ENCODE measurements at places on chromosomes 7 and 10.

DNA sequence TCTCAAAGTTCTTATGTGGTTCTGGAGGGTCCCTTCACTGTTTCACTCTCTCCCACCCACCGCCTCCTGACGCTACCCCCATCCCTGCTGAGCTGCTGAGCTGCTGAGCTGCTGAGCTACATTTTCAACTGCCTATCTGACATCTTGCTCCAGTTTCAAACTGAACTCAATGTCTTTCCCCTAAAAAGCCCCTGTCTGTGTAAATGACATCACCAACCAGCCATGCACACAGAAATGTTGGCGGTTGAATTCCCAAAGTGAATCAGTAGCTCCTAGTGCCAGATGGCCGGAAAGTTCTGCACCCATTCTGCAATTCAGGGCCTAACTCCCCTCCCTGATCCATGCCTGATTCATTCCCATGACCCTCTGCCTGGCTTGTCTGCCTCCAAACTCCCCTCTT, 71.2 kb downstream of the WNT2 start:
- no peak for DNase-seq

- no peak for DNase-seq
Observed at GRCh38 chr10:93420944-93421825, 60.9 kb downstream of the MYOF start.

- DNase-seq = no peak
Observed at GRCh38 chr10:76514321-76514720, 1082.9 kb downstream of the LRMDA start.

- DNase-seq = no peak
Observed at GRCh38 chr10:125169915-125170314, 9.6 kb upstream of the CTBP2 start.

DNA sequence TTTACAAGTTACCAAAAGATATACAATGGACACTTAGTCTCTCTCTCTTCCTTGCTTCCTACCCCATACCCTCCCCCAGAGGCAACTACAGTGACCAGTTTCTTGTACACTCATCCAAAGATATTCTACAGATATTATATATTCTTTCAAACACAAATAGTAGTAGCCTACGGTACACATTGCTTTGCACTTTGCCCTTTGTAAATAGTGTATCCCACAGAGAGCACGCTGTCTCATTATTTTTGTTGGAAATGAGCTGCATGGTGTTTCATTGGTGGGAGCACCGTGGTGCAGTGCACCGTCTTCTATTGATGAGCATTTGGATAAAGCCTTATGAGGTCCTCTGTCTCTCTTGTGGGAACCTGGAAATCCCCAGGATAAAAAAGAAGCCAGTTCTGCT, 24.2 kb downstream of the STRA8 start:
- DNase-seq = no peak

DNA sequence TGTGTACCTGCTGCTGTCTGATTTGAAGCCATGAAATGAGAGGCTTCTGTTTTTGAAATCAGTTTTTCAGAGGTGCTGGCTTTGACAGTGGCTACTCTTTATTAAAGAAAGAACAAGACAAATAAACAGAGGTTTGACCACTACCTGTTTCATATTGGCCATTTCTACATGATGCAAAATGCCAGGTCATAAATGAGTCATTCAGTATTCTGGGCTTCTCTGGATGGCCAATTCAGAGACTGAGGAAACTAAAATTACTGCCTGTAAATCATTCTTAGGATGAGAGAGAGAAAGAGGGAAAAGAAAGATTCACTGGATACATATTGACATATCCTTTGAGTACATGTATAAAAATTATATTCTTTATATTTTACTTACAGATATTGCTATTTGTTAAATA, 303.3 kb upstream of the ETV1 start:
- no peak for DNase-seq

DNA sequence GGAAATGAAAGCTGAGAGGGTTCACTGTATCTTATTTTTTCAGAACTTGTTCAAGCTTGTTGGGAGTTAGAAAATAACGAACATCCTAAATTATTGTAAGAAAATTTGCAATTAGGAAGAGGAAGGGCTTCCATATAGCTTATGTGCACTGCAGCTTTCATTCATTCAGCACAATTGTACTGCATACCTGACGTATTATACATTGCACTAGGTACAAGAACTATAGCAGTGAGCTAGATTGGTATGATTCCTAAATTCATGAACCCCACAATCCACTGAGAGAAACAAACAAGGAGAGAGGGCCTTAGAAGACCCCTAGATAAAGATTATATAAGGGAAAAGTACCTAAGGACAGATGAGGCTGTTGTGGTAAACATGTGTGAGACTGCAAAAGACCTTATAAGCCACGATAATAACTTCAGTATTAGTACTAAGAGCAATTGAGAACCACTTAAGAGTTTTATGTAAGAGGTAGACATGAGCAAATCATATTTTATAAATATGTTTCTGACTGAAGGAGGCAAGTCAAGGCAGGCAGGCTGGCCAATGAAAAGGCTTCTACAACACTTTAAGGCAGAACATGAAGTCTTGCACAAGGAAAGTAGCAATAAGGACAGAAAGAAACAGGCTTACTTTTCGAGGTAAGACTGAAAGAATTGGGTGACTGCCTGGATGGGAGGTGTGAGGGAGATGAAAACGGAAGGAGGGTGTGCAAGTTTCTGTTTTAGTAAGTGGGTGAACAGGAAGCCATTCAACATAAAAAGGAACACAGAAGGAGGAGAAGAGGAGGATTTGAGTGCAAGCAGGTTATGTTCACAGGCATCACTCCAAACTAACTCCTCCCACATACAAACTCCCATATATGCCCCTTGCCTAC, 77.9 kb upstream of the LRRN3 start:
- no peak for DNase-seq

DNA sequence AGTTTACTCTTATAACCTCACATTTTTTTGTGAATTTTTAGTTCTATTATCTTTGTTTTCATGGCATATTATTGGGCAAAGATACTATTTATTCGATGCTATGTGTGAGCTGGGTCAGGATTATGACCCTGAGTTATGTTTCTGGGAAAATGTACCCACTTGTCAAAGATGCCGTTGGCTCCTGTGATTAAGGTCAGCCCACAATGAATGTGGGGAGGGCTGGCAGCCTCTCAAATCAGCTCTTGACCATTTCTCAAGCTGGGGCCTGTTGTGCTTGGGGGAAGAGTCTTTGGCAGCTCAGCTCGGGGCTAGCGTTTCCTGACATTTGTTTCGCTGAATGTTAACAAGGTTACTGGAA, 97.5 kb downstream of the TCF7L2 start:
- no peak for DNase-seq

GRCh38 chr7:14507617-14508016, 394.9 kb downstream of the DGKB start:
- DNase-seq = no peak

- DNase-seq = no peak
Observed at GRCh38 chr10:83603708-83604107, 535.6 kb upstream of the GHITM start.

DNA sequence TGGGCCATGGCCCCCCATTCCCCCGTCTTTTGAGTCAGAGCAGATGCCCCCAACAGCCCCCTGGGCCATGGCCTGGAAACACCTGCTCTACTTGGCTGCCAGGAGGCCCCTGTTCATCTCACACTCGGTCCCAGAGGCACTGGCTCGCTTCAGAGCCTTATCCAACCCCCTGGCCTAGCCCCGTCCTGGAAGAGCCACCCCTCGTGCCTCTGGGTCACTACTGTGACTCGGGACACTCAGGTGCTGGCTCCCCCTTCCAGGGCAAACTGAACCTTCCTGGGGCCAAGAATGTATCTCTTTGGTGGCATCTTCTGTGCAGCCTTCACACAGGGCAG, 7.0 kb downstream of the POLR2J start:
- no peak for DNase-seq

DNA sequence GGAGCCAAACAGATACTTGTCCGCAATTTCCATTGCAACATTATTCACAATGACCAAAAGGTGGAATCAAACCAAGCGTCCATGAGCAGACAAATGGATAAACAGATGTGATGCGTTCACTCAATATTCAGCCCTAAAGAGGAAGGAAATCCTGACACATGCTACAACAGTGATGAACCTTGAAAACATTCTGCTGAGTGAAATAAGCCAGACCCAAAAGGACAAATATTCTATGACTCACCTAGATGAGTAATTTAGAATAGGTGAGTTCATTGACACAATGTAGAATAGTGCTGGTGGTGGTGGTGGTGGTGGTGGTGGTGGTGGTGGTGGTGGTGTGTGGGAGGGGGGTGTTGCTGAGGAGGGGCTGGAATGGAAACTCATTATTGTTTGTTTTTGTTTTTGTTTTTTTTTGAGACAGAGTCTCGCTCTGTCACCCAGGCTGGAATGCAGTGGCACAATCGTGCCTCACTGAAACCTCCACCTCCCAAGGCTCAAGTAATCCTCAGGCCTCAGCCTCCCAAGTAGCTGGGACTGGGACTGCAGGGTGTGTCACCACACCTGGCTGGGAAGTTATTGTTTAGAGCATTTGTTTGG, 28.6 kb downstream of the SMKR1 start:
- no peak for DNase-seq

DNA sequence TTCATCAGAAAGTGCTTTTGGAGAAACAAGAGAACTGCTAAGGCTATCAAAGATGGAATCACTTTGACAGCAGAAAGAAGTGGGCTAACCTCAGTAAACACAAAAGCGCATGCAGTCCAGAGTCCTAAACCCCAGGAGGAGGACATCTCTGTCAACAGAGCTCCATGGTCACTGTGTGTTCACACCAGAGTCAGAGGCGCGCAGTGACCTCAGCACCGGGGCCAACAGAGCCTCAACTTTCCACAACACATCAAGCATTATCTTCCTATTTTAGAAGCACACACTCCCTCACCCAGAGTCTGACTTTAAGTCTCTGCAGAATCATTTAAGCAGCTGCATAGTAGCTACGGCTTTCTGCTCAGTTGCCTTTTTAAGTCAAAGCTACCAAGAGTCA, 195.3 kb downstream of the DIP2C start:
- no peak for DNase-seq

- no peak for DNase-seq
Observed at GRCh38 chr7:986766-987751, 4.1 kb downstream of the CYP2W1 start.

GRCh38 chr7:123154231-123154860, 45.4 kb downstream of the SLC13A1 start:
- no peak for DNase-seq

- DNase-seq = no peak
Observed at GRCh38 chr10:68172324-68172723, 59.6 kb downstream of the ATOH7 start.
